ENCODE measurements at places on chromosomes 6 and 20.

GRCh38 chr6:35703554-35703953, 14.8 kb upstream of the FKBP5 start:
- DNase-seq: no peak

DNA sequence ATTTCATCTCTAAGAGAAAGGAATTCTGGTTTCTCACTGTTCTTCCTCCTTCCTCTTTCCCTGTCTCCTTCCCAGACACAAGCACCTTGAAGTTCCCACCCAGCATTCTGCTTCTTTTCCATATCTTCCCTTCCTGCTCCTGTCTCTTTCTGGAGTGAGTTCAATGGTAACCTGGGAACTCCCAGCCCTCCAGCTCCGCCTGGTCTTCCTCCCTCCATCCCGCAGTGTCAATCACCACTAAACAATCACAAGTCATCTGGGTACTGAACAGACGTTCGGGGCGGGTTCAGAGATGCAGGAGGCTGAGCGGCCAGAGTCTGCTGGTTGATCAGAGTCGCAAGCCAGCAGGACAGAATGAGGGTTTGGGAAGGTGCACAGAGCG, 7.7 kb downstream of the TTBK1 start:
- DNase-seq: no peak

GRCh38 chr6:37321516-37322415, 32.0 kb upstream of the RNF8 start:
- DNase-seq: no peak

GRCh38 chr6:107936162-107936909, 21.7 kb downstream of the SEC63 start:
- no peak for DNase-seq

DNA sequence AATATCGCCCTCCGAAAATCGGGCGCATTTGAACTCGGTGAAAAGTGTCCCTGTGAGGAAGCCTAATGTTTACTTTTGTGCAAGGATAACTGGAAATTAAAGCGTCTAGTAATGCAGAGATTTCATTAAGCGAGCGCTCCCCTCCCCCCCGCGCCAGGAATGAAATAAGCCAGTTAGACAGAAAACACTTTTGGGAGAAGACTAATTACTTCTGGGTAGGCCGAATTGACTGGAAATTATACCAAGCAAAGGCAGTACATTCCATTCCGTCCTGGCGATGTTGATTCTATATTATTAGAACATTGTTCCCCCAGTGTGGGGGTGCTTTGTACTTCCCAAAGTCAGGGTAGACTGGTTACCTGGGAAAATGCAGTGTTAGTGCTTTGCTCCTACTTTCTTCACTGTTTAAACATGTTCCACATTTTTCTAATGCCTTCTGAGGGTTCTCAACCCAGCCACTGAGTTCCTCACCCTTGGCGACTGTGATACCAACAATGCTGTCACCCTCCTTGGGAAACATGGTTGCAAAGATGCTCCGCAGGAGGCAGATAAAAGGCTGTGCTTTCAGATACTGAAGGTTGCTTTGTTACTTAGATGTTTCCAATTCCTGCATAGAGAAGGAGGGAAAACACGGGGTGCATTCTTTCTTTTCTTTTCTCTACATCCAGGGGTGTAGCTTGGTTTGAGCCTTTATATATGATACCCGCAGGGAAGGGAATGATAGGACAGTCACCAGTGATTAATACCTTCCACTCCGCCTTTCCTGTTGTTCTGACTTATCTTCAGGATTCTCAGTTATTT, 2.6 kb downstream of the GJA1 start:
- DNase-seq: peak; percentile 66

DNA sequence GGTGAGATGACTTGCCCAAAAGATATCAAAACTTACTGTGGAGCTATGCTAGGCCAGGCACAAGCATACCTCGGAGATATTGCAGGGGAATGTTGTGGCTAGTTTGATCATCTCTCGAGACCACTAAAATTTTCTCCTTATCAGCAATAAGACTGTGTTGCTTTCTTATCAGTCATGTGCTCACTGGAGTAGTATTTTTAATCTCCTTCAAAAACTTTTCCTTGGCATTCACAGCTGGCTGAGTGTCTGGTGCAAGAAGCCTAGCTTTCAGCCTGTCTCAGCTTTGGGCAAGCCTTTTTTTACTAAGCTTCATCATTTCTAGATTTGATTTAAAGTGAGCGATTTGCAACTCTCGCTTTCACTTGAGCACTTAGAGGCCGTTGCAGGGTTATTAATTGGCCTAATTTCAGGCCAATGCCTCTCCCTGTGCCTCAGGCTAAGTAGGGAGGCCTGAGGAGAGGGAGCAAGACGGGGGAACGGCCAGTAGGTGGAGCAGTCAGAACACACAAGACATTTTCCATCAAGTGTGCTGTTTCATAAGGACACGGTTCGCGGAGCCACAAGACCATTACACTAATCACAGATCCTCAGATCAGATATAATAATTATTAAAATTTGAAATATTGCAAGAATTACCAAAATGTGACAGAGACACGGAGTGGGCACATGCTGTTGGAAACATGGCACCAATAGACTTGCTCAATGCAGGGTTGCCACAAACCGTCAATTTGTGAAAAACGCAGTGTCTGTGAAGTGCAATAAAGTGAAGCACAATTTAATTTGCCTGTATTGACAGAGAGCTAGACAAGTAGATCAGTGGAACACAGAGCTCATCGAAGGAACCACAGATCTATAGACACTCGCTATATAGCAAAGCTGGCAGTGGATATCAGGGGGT, 106.8 kb upstream of the SIRPG start:
- DNase-seq: peak; percentile 79

DNA sequence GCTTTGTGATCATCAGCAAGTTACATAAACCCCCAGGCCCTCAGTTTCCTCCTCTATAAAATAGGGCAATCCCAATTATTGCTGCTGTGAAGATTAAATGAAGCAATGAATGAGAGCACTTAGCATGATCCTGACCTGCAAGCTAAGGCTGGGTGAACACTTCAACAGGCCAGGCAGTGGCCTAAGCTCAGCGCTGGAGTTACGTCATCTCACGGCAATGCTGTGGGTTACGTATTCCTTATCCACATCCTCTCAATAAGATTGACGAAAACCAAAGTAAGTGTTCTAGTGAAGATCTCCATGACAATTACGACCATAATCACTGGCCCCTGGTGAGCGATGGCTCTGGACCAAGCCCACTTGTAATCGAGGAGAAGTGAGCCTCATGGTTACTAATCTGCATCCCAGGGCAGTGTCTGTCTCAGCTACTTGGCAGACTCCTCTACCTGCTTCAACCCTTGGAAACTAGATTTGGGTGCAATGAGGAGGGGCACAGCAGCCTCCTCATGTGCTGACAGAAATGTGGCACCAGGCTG, 274.1 kb upstream of the ARID1B start:
- no peak for DNase-seq

DNA sequence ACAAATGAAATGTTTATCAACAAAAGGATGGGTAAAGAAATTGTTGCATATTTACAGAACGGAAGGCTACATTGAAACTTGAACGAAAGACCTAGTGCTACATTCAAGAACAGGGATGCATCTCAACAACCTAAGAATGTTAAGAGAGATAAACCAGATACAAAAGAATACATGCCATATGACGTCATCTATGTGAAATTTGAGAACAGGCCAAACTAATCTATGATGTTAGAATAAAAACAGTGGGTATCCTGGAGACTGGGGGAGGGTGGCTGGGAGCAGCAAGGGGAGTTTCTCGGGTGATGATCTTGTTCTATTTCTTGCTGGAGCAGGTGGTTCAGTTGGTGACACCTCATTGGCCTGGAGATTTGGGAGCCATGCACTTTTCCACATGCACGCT, 81.5 kb downstream of the SULF2 start:
- DNase-seq: no peak

DNA sequence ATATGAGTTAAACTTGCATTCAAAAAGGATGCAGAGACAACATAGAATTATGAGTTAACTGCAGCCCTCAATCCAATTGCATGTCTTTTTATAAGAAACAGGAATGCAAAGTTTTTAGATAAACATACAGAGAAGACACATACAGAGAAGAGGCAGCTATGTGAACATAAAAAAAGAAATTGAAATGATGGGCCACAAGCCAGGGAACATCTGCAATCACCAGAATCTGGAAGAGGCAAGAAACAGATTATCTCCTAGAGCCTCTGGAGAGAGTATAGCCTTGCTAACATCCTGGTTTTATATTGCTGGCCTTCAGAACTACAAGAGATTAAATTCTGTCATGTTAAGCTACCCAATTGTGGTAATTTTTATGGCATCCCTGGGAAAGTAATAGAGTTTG, 257.2 kb upstream of the EYS start:
- no peak for DNase-seq

DNA sequence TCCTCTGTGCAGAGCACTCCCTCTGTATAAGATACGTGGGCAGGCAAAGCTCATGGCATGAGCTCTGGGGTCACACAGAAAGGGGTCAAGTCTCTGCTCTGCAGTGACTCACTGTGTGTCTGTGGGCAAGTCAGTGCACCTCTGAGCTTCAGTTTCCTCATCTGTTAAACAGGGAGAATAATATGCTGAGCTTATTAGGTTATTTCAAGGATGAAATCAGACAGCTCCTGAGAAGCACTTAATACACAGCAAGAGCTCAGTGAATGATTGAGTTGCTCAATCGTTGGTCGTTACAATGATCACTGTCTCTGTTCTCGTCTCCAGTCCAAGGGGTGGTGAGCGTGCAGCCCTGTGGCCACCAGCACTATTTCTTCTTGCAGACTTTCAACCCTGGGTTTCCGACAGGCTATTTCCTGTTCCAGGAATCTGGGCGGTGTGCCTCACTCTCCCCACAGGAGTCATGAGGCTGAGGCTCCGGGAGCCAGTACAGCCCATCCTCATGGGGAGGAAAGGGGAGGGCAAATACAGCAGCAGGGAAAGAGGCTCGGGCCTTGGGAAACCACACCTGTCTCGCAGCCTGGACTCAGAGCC, 28.9 kb downstream of the KIAA1755 start:
- DNase-seq: no peak

GRCh38 chr6:125486881-125487280, 185.1 kb upstream of the HDDC2 start:
- DNase-seq: no peak

DNA sequence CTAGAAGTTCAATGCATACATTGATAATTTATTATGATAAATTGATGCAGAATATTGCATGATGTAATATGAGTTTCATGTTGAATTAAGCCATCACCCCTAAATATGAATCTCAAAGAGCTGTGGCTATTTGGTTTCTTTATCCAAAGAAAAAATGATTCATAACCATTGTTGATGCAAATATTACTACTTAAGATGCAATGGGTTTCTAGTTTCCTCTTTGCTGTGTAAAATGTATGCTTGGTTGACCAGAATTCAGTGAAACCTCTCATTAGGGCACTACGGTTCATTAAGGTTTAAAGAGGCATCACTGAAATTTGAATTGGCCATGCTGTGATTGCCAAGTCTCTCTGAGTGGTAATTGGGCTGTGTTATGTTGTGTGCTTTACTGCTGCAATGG, 492.5 kb upstream of the FLRT3 start:
- no peak for DNase-seq

DNA sequence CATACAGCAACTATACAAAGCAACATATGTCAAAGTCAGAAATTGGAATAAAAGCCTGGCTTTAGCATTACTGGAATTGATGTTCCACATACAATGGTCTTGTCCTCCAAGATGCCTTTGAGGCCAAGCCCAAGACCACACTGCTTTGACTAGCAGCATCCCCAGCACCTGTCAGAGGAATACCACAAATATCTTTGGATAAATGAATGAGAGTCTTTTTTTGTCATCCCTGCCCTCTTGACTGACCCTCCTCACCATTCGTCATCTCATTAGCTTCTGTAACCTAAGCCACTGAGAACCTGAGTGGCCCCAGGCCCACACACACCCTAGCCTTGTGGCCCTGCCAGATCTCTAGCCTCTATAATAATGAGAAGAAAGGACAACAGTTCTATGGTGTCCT, 48.5 kb downstream of the TNFRSF21 start:
- no peak for DNase-seq

GRCh38 chr6:168563656-168564055, 122.7 kb downstream of the SMOC2 start:
- DNase-seq: peak; percentile 29

- peak; percentile 30 for DNase-seq
Measured at GRCh38 chr6:169858935-169859351, 107.5 kb downstream of the ERMARD start.

DNA sequence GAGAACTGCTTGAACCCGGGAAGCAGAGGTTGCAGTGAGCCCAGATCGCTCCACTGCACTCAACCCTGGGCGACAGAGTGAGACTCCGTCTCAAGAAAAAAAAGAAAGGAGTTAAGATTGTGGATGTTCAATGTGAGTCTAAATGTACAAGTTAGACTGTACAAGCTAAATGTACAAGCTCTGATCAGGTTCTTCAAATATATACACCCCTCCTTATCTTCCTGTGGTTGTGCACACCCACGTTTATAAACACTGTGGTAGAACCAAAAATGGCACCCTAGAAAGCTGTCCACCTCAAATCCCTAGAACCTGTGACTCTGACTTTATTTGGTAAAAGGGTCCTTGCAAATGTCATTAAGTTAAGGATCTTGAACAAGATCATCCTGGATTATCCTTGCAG, 11.2 kb upstream of the RANBP9 start:
- no peak for DNase-seq

GRCh38 chr6:17945111-17945510, 42.3 kb downstream of the KIF13A start:
- DNase-seq: no peak

- no peak for DNase-seq
Measured at GRCh38 chr6:97049253-97050011, 124.9 kb downstream of the KLHL32 start.

- DNase-seq: no peak
Measured at GRCh38 chr6:45789238-45789637, 226.4 kb downstream of the CLIC5 start.

DNA sequence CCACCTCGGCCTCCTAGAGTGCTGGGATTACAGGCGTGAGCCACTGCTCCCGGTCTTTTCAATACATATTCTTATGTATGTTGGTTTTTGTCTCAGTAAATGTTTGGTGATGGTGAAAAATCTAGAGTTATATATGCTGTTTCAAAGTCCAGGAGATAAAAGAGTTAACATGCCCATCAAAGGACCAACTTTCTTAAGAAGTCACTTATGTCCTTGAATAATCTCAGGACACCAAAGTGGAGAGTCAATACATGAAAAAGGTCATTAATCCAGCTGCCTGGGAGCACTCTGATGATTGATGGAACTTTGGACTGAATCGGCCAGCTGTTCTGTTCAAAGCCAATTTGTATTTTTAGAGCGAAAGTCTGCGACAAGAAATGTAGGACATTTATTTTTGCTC, 59.8 kb upstream of the HDAC2 start:
- DNase-seq: no peak

DNA sequence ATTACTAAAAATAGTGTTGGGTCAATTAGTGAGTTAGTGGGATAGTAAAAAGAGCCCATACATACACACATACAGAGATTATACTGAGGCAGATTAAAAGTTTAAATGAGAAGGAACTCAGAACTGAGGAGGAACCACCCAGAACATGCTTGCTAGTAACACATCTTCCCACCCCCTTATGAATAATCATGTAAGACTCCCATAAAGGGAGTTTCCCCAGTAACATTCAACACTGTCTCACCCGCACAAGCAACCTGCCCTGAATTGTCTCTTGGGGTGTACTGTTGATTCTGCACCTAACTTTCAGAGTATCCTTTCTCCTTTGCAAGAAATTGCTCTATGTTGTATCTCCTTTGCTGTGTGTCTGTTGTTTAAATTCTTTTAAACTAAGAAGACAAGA, 11.1 kb upstream of the HLA-DQB2 start:
- DNase-seq: no peak
